AG10803 (cell line): ENCODE measurements at places on chromosomes 1 and 21.
A peak's percentile ranks its signal among the peaks of the same experiment; 100 is the strongest.

DNA sequence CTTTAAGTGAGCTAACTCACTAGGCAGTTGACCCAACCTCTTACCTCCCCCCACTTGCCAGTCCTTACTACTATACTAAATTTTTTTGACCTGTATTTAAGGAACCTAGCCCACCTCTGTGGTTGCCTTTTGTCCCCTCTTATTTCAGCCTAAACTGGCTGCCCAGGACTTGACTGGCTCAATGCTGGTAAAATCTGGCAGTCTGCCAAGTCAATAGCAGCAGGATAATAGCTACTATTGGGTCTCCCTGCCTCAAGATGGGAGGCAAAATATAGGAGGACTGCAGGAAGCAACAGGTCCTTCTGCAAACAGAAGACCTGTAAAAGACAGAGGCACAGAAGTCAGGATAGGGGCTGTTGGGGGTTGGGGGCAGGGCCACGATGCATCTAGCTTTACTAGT, 144.2 kb upstream of the POGK start:
- DNase-seq = no peak

GRCh38 chr1:43688594-43689000, 18.7 kb upstream of the ST3GAL3 start:
- peak; percentile 91 for DNase-seq

DNA sequence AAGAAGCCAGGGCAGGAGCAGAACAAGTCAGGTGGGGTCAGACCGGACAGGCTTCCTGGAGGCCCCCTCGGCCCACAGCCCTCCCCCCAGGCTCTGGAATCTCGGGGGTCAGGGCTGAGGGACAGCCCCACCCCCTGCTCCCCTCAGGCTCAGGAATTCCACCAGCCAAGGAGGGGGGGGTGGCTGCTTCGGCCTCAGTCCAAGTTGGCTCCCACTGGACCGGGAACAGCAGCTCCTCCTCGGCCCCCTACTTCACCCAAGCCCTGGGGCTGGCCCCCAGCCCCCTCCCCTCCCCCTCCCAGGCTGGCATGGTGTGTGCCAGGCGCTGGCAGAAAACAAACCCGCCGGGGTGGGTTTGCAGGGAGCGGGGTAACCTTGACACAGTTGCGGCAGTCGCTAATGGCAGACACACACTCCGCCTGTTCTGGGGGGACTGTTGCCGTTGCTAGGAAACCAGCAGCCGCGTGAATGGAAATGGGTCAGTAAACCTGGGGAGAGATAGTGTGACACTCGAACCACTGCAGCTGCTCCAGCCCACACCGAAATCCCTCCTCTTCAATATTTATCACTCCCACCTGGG, 32.4 kb downstream of the AHDC1 start:
- DNase-seq = no peak

GRCh38 chr1:236568285-236568894, 35.9 kb downstream of the HEATR1 start:
- DNase-seq = peak; percentile 60

DNA sequence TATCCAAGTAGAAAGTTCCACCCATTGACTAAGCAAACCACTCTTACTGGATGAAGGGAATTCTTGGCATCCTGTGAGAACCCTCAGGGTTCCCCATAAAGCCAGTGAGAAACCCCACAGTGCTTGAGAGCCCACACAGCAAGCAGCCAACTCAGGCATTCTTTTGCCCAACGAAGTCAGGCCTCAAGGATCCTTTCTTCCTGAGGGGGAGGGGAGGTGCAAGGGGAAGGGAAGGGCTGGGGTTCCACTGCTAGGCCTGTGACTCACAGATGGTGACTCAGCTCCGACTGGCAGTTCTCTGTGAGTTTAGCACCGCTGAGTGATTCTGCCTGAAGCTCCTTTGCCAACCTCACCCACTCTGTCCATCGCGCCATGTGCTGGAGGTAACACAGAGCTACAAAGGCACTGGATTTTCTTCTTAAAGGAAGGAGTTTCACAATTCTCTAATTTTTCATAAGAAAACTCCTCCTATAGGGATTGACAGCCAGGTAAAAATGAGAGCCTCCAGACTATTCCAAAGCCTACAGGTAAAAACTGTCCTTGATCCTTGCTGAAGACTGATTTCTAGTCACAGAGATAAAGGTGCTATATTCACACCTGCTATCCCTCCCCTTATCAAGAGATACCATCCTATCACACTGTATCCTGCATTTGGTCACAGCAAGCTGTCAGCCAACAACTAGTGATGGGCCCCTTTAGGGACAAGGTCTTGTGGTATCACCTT, 4.8 kb downstream of the ENO1 start:
- peak; percentile 97 for DNase-seq
